ENCODE measurements at places on chromosomes 6 and 20.

- DNase-seq = no peak
Observed at GRCh38 chr6:127190552-127190951, 72.1 kb downstream of the RSPO3 start.

DNA sequence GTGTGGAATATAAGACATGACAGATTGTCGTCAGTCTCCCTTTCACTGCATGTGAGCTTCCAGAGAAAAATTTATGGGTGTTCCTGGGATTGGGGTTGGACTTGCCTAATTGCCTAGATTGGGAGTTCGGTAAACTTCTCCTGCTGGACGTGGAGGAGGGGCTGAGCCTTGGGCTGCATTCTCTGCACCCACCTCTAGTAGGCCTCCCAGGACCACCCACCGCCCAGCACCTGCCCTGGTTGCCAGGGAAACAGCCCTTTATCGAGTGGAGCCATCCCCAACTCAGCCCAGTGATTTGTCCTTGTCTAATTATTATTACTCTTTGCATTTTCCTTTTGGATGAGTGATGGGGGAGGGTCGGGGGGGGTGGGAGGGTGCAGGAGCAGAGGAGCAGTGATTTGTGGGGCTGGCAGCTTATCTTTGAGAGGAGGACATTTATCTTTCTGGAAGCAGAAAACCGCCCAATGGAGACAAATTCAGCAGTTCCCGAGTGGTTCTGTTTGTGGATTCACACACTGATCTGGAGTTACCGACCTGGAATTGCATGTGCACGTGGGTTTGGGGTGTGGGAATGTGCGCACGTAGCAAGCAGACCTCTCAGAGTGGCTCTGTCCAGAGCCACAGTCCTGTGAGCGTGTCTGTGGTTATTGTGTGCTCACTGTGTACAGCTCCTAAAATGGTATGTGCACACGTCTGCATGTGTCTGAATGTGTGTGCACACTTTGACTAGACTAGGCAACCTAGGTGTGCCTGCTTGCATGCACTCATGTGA is 104.5 kb downstream of the DHX35 start:
- DNase-seq = no peak

DNA sequence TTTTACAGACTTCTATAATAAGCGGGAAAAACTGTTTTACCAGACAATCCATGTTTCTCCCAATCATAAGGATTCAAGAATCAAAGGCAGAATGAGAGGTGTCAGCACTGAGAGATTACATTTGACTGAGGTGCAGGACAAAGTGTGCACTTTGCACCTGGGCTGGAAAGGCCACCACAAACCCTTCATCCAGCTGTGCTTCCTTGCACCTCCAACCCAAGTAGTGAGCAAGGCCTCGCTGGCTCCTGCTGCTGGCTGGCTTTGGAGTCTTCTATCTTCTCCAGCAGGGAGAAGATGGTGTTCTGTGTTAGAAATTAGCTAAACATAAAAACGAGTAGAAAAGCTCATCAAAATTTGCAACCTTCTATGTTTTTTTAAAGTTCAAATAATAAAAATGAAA is 77.7 kb downstream of the CHD6 start:
- DNase-seq = no peak

DNA sequence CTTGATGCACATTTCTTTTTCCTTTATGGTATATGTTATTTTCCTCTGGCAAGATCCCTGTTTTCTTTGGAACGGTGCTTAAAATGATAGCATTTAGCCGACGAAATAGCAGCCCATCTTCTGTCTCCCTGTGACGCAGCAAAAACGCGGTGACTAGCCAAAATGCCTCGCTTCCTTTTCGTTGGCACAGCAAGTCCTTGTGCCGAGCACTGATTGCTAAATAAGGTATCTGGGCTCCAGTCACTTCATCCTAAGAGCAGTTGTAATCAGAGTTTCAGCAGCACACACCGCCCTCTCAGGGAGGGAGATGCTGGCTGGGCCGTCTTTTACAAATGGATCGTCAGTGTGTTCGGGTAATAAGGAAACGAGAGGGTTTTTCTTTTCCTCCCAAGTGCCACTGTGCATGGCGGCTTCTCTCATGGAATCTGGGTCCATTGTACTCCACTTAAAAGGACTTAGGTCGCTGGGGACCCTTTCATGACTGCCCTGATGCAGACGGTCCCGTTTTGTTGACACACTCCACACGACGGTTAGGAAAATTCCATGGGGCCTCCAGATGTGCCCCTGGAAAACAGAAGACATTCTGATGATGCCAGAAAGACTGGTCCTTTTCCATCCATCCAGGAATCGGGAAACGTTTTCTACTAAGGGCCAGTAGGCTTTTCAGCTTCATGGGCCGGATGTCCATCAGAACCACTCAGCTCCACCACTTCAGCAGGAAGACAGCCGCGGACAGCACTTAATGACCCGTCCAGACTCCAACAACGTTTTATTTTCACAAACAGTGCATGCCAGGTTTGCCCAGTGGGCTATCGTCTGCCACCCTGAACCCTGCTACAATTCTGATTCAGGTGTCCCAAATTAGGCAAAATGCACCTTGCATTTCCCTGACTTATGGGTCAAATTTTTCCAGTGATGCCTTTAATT is 185.5 kb downstream of the CDH4 start:
- no peak for DNase-seq

- DNase-seq = no peak
Observed at GRCh38 chr20:36541768-36542488, 609 bp downstream of the MYL9 start.
